Stimulated activated CD4-positive, alpha-beta T cell treated with anti-CD3 and anti-CD28 coated beads, Interleukin-15, amount 100 ng/mL, for 1 hour (primary cell): ENCODE measurements at places on chromosomes 2 and 18.

GRCh38 chr2:157043786-157044185 is 213.7 kb upstream of the GALNT5 start:
- no peak for DNase-seq

- DNase-seq, result no peak
These were observed 123.0 kb downstream of the KLHL29 start for GRCh38 chr2:23508066-23508390.

GRCh38 chr2:86487062-86487461 is 45.9 kb downstream of the KDM3A start:
- no peak for DNase-seq

GRCh38 chr18:57768537-57769326 is 34.4 kb downstream of the ATP8B1 start:
- DNase-seq, result no peak

GRCh38 chr2:165827016-165827920 is 33.2 kb upstream of the GALNT3 start:
- DNase-seq, result no peak

DNA sequence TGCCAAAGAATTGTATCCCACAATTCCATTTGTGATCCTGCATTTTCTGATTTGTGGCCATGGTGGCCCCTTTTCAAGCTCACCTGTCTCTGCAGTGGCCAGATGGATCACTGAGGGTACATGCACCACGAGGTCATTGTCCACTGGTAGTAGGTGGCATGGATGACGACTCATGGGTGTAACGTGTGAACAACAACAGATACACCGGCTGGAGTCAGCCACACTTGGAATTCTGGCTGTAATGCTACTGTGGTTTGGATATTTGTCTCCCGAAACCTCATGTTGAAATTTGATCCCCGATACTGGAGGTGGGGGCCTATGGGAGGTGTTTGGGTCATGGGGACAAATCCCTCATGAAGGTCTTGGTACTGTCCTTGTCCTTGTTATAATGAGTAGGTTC is 102.2 kb upstream of the TAF1B start:
- DNase-seq, result no peak

DNA sequence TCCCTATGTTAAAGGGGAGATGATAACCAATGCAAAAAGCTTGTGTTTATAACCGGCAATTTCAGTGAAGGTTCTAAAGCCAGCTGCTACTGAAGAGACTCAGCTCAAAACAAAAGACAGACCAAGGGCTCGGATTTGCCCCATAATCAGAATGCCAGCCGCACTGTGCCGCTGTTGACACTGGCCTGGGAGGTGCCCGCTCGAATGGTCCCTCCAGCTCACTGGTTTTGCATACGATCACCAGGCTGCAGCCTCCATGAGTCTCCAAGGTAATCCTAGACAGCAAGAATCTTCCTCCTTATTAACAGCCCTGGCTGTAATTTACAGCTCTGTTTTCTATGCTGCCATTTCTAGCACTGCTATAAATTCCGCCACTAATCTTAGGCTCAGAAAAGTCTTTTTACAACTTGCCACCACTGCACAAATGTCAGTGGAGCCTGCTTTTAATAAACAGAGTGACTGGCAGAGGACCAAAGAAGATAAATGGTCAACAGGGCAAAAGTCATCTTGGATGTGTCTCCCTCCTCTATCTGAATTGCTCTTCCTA is 155.7 kb upstream of the SH3BP4 start:
- DNase-seq, result no peak
